CD4-positive, alpha-beta memory T cell (primary cell): ENCODE measurements at places on chromosomes 12 and 14. TPM values are rescaled to one million over a fixed set of nuclear protein-coding genes. Genes with fewer than 3 reads are reported as not detected.

LHX5 gene
- not detected for total RNA-seq

CEBPE gene
- total RNA-seq = 0.69 TPM

RPGRIP1 gene
- total RNA-seq = 0.47 TPM

NEUROD4 gene
- not detected for total RNA-seq
